ENCODE measurements at places on chromosomes 7 and 10.

DNA sequence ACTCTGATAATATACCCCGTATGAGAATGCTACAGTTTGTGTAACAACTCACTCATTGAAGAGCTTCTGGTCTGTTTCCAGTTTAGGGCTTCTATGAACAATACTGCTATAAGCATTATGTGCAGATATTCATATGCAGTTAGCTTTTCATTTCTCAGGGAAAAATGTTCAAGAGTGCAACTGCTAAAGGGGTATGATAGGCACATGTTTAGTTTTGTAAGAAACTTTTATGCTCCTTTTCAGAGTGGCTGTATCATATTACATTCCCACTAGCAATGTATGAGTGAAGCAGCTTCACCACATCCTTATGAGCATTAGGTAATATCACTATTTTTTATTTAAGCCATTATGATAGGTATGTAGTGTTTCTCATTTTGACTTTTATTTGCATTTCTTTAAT lies 182.6 kb upstream of the CXCL12 start:
- DNase-seq = no peak

DNA sequence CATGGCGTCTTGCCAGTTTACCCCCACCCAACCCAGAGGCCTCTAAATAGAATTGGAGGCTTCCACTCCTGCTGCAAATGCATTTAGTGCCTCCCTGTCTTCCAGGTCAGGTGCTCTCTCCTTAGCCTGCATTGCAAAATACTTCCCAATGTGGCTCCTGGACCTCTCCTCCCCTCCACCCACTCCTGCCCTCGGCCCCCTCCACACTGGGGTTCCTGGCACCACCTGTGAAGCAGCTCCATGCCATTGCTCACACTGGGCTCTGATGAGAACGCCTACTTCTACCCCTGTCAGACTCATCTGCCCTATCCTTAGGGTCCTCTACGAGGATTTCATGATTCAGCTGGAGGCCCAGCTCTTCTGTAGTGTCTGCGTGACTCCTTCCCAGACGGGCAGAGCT lies 37.4 kb downstream of the C10orf120 start:
- DNase-seq = no peak

GRCh38 chr10:35643151-35644049 lies 1.3 kb upstream of the FZD8 start:
- peak; percentile 49 for DNase-seq

DNA sequence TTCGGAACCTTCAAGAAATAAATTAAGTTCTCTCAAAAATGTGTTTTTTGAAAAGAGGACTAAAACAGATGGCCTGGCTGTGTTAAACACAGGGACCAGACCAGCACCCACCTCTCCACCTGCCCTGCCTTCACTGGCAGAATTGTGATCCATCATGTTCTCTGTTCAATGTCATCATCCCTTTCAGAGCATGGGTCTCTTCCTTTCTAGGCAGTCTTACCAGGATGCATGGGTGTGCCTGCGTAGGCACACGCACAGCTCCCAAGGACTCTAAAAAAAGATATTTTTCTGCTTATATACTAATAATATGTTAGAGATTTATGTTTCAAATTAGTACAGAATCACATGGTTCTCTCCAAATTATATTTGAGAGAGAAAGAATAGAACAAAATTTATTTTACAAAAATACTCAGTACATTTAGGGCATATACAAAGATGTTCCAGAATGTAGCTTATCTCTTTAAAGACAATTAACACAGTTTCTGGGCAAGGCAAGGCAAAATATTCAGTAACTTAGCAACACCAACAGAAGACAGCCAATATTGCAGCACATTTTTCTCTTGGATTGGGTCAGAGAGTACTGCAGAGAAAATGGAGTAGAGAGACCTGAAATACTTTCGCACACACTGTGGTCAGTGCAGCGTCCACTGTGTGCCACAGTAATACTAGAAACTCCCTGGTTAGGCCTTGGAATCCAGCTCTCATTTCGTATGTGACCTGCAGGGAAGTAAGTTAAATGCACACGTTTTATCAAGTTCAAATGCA lies 52.8 kb downstream of the EGFR start:
- no peak for DNase-seq

DNA sequence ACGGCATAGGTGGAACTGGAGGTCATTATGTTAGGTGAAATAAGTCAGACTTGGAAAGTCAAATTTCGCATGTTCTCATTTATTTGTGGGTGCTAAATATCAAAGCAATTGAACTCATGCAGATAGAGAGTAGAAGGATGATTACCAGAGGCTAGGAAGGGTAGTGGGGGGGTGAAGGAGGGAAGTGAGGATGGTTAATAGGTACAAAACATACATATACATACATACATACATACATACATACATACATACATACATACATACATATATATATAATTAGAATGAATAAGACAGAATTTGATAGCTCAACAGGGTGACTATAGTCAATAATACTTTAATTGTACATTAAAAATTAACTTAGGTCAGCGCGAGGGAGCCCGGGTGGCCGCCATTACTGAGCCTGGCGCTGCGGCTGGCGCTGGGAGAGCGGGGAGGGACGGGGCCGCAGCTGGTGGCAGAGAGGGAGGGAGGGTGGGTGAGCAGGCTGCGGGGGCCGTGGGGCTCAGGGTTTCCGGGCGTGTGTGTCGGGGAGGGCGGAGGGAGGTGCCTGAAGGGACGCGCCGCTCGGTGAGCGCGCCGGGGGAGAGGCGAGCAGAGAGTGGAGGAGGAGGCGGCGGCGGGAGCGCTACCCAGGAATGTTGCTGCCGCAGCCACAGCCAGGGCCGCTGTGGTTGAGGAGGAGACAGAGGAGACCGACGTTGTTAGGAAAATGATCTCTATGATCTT lies 85.8 kb upstream of the EGFR start:
- DNase-seq = peak; percentile 91

DNA sequence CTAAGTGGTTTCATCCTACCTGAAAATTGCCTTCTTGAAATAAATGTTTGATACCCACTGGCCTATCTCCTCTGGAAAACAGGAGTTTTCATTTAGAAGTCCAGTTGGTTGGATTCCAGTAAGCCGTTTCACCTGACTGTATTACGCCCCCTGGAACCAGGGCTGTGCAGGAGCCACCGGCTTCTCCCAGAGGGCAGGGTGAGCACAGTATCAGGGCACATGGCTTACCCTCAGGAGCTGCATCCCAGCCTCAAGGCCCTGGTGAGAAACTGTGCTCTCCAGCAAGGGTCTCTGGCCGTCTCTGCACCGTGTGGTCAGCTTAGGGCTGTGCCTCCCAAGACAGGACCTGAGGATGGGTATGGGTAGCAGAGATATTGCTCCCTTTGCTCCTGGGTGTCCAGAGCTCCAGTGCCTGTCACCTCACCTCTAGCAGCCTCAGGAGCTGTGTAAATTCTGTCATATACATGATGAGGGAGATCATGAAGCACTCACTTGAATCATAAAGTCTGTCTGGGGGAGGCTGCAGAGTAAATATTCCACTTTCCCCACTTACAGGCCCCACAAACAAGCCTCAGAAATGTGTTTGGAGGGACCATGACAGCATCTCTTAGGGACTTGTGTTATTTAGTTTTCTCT lies 109.6 kb upstream of the SAMD8 start:
- no peak for DNase-seq

GRCh38 chr7:27129729-27130539 lies 623 bp downstream of the HOXA4 start:
- peak; percentile 84 for DNase-seq

DNA sequence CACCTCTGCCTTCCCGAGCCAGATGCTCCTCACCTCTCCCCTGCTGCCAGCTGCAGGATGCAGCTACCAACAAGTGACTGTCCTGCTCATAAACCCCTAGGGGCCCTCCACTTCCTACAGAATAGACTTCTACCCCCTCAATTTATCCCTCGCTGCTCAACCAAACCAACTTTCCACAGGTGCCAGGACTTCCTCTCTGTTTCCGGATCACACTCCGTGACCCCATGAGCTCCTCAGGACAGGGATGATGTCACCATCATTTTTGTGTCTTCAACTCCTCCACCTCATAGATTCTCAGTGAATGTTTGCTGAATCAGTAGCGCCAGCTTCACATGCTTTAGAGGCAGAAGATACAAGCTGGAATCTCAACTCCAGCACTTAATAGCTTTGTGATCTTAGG lies 25.8 kb upstream of the ADRB1 start:
- no peak for DNase-seq

DNA sequence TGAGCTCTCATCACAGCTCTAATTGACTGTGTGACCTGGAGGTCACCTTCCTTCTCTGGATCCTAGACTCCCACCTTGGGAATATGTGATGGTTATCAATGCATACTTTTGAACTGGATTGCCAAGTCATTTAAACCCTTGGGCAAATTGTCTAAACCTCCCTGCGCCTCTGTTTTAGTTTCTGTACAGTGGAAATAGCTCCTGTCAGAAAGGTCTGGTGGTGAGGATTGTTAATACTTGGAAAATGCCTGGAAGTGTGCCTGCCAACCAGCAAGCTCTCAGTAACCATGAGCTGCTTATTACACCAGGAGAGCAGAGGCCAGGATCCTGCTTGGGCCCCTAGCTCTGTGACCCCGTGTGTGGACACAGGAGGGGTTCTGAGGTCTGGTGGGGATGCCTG lies 108.7 kb upstream of the PPIF start:
- DNase-seq = no peak

DNA sequence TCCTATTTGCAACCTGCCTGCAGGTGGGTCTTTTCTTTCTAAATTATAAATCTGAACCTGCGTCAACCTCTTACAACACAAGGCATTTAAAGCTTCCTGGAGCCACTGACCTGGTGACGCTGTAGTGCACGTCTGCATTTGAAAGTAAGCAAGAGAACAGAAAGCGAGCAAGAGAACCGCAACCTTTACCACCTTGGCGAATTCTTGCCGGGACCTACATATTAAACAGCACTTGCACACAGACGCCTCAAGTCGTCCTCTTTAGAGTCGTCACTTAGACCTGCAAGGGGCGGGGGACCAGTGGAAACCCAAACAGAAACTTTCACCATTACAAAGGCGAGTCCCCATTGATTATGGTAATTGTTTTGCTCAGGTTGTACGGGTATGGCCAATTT lies 9.5 kb downstream of the GLI3 start:
- DNase-seq = no peak

- DNase-seq = no peak
Observed at GRCh38 chr10:114870486-114870885, 48.9 kb downstream of the FHIP2A start.

DNA sequence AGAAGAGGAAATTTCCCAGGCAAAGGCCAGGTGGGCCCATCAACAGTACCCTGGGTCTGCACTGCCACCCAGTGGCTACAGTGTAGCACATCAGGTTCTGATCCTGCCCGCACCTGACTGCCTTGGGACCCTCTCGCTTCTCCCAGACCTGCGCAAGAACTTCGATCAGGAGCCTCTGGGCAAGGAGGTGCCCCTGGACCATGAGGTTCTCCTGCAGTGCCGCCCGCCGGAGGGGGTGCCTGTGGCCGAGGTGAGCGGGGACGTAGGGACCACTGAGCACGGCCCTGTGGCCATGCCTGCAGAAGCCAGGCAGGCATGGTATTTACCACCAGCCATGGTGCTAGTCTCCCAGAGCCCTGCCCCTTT lies 33.9 kb upstream of the SLC29A3 start:
- peak; percentile 34 for DNase-seq

GRCh38 chr10:85611093-85611740 lies 755.4 kb downstream of the GRID1 start:
- no peak for DNase-seq

GRCh38 chr7:17033245-17033644 lies 151.5 kb upstream of the AGR3 start:
- no peak for DNase-seq

DNA sequence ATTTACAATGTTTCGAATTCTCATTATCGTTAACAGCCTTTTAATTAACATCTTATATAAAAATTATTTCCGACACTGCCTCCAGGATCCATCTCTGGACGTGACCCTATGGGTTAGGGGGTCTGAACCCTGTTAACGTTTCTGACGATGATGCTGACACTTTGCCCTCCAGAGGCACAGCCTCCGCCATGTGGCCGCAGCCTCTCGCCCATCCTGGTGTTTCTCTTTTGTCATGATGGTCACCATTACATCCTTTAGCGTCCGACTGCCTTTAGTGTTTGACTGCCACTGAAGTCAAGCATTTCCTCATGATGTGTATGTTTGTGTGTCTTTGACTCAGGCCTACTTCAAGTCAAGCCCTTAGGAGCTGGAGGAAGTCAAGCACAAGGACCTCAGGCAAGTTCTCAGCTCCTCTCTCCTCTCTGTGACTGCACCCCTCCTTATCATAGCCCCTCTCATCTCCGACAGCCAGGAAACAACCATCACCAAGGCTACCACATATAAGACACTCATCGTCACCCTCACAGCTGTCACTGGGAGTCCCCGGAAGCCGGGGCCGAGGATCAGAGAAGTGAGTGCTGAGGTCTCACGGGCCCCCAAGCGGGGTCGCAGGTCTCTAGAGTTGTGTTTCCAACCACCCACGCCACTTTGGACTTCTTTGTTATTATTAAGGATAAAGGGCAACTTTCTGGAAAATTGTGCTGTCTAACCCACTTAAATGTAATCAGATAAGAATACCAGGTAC lies 96.1 kb upstream of the PPP2R2D start:
- no peak for DNase-seq

- DNase-seq = no peak
Observed at GRCh38 chr7:86949052-86949778, 110.2 kb downstream of the ELAPOR2 start.

DNA sequence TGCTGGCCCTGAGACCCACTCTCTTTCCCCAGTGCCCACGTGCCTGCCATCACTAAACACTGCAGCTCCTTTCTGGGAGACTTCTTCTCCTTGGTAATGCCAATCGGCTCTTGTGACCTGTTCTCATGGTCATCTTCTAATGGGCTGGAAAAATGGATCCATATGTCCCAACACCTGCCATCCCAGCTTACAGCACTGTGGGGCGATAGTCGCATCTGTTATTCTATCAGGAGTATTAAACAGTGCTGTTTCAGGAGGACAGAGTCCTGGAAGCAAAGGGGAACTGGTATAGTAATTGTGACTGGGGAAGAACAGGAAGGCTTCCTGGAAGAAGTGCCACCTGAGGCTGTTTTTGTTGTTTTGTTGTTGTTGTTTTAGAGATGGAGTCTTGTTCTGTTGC lies 411.2 kb downstream of the GLRX3 start:
- no peak for DNase-seq

GRCh38 chr7:16034353-16034752 lies 347.9 kb upstream of the MEOX2 start:
- DNase-seq = no peak

GRCh38 chr7:128381161-128381821 lies 19.8 kb upstream of the PRRT4 start:
- DNase-seq = no peak

GRCh38 chr7:72405418-72405817 lies 6.7 kb downstream of the CALN1 start:
- no peak for DNase-seq

DNA sequence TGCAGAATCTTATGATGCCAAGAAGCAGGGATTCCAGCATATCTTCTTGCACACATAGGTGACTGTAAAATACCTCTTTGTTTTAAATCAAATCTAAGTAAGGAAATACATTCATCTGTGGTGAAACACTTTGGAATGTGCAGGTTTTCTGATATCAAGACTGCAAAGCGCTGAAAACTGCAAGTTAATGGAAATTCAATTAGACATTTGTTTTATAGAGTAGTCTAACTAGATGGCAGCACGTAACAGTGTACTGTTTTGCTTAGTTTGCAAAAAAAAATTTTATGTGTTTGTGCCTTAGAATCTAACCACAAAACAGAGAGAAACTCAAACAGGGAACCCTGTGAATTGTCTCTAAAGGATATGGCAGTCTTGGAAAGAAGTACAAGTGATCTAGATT lies 259.2 kb downstream of the HDAC9 start:
- no peak for DNase-seq

All from NCI-H1092 treated with DMSO at 0.1 percent for 48 hours (cell line).